ENCODE measurements at places on chromosomes 3 and 15. TPM values are rescaled to one million over a fixed set of nuclear protein-coding genes. Genes with fewer than 3 reads are reported as not detected.

NMB gene
- 11.8 TPM for total RNA-seq

ROPN1 gene
- 0.54 TPM for total RNA-seq

TMEM158 gene
- total RNA-seq = 5.1 TPM

GRCh38 chr3:115074502-115074901, 72.6 kb downstream of the ZBTB20 start:
- no peak overlapping the region for H3K27ac ChIP-seq
- no peaks in the 10 kb centered on the region for H3K27me3 ChIP-seq
- DNase-seq = no peak
- no peaks in the 10 kb centered on the region for H3K4me1 ChIP-seq
- H3K36me3 ChIP-seq = no peaks in the 10 kb centered on the region
